NCI-H2107 (cell line): ENCODE measurements at places on chromosomes 5 and 9.

- DNase-seq = no peak
Observed at GRCh38 chr5:93100428-93100827, 480.6 kb downstream of the NR2F1-AS1 start.

- no peak for DNase-seq
Observed at GRCh38 chr9:35864695-35865255, 5.4 kb downstream of the OR13J1 start.

DNA sequence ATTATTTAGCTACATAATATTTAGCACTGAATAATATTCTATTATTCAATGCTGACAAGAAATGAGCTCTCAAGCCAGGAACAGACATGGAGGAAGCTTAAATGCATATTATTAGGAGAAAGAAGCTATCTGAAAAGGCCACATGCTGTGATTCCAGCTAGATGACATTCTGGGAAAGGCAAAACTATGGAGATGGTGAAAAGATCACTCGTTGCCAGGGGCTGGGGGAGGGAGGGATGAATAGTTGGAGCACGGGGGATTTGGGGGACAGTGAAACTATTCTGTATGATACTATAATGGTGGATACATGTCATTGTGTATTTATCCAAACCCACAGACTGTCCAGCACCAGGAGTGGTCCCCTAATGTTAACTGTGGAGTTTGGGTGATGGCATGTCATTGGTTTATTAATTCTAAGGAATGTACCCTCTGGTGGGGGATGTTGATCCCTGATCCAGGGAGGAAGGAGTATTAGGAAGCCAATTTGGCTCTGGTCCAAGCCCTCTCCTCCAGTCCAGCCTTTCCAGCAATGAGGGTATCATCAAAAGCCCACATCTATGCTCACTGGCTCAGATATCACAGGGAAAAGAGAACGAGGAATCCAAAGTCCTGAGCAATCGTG, 162.5 kb downstream of the COL23A1 start:
- no peak for DNase-seq

DNA sequence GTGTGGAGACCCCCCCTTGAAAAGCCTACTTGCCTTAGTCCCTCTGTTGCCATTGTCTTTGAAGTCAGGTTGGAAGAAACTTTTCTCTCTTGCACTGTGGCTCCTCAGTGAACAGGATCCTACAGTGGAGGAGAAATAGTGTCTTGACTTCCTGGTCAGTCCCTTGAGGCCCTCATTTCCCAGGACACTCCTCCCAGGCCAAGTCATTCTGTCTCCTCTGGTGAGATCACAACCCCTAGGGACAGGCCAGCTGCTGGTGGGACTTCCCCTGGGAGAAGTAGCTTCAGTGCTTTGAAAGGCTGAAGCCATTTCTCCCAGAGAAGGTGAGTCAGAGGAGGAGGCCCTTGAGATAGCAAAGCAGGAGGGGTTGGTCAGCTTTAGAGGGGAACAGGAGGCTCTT, 10.1 kb upstream of the GRIA1 start:
- no peak for DNase-seq

DNA sequence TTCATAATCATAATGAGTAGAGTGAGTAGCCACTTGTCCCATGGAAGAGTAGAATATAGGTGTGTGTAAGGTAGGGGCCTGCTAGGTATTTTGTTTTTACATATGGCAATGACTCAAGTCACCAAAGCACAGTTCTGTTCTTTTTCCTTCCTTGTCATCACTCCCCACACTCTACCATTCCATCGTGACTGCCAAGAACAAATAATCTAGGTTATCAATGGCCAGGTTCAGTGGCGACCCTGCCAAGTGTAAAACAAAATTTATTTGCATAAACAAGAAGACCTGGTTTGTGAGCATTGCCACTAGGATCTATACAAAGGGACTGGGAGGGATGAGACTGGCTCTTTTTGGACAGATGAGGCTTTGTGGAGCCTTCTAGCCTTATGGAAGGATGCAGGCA, 55.2 kb upstream of the RANBP3L start:
- DNase-seq = no peak

- peak; percentile 81 for DNase-seq
Observed at GRCh38 chr5:69414885-69415583, at the start of gene MARVELD2. Gene MARVELD2 (plus strand): TSS chr5:69415116. CDS start chr5:69419386, 4,270 bp downstream.

DNA sequence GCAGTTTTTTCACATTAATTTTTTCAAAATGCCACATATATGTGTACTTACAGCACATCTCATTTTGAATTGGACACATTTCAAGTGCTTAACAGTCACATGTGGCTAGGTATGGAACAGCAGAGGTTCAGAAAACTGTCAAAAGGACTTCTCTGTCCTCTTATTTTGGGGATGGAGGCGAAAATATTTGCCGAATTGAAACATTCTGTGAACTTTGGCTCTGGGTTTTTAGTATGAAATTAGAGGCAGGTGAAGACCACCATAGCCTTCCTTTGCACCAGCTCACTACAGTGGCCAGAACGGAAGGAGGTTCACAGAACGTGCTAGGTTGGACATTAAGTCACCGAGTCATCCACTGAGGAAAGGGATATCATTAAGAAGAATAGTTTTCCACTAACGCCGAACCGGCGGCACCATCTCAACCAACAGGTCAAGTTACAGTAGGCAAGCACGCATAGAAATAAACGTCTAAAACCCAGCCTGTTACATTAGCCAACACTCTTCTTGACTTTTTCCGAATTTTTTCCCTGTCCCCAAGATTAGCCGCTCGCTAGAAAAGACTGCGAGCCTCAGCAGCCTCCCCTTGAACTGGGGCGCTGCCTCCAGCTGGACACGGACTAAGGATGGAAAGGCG, 1.8 kb upstream of the TLE4 start:
- no peak for DNase-seq

GRCh38 chr9:70535546-70536323, 121.3 kb upstream of the KLF9 start:
- DNase-seq = no peak

DNA sequence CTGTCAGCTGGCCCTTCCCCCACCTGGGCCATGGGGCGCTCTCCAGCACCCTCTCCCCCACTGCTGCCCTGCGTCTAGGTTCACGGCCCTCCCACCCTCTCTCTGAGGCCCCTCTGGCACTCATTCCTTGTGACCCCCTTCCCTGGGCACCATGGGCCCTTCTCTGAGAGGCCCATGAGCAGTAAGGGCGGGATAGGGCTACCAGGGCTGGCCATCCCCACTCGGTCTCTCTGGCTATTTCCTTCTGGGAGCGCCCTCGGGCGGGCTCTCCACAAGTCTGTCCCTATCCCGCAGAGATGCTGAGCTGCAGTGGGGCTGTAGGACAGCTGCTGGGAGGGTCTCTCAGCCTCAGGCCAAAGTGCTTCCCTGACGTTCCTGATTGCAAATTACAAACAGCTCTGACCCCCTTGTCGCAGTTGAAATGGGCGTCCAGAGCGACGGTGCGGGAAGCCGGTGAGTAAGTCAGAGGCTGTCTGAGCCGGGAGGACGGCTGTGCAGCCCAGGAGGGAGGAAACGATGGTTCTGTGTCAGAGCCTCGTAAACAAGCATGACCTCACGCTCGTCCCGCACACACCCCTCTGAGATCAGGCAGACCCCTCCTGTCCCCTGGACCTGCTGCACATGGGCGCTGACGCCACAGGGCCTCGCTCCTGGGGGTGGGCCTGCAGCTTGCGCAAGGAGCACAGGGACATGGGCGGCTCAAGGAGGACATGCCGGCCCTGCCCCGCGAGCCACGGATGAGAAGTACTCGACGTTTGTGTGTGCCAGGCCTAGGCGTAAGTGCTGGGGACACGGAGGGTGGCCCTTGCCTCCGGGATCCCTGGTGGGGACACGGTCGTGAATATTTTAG, 36.3 kb upstream of the GFPT2 start:
- no peak for DNase-seq

DNA sequence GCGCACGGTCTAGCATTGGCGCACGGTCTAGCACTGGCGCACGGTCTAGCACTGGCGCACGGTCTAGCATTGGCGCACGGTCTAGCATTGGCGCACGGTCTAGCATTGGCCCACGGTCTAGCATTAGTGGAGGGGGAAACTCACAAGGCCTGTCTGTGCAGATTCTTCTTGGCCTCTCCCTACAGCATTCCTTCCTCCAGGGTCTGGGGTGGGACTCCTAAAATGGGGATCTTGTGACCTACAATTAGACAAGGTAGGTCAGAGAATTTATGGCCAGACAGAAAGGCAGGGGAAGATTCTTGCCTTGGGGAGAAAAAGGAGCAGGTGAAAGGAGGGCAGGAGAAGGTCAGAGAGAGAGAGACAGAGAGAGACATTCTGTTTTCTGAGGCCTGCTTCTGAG, 5.4 kb upstream of the GBGT1 start:
- DNase-seq = no peak

DNA sequence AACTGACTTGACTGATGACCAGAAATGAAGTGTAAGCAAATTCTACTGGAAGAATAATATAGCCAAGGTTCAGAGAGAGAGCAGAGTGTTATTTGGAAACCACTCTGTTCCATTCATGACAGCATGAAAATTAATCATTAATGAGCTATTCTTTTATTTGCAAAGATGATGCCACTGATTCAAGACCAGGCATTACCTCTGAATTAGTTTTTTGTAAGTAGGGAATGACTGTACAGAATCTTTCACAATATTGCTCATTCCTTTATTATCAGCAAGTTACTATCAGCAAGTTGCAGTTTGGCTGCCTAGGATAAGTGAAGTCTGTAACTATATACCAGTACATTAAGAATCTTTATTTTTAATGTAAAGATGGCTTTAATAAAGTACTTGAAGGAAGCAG, 75.1 kb upstream of the RGMB start:
- no peak for DNase-seq

- no peak for DNase-seq
Observed at GRCh38 chr9:109012009-109012875, 1.1 kb downstream of the CTNNAL1 start.

DNA sequence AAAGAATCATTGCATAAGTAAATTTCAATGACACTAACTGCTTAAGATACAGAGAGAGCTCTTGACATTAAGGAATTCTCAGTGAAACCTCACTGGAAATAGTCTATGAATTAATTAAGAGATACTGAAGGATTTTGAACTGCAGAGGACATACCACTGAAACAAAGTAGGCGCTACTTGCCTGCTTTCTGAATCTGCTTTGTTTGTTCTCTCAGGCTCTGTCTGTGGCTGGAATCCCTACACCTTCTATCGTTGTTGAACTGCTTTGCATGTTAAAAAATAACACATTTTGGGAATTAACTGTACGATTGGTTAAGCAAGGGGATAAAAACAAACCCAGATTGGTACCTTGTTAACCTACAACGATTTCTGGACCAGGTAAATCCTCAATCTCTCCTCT, 435.2 kb downstream of the PDE4D start:
- DNase-seq = no peak

DNA sequence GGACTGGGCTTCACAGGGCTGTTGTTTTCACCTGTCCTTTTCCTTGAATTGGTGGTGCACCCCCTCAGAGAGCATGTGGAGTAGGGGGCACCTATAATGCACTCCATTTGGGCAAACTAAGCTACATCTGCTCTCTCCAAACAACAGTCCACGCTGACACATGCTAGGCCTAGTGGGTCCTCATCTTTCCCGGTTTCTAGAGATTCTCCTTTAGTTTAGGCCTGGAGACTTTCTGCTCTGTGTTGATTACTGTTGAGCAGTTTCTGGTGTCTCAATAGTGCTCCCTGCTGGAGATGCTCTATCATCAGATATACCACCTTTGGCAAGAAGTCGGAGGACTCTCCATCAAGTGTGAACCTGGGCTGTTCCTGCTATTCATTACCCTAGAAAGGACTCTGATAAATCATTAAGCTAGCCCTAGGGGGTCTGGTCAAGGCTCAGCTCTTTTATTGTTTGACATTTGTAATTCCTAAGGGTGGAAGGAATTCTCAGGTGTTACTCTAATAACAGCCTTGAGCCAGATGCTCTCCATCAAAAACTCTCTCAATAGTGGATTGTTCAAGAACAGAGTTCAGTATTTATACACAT, 64.0 kb upstream of the FYB1 start:
- no peak for DNase-seq

DNA sequence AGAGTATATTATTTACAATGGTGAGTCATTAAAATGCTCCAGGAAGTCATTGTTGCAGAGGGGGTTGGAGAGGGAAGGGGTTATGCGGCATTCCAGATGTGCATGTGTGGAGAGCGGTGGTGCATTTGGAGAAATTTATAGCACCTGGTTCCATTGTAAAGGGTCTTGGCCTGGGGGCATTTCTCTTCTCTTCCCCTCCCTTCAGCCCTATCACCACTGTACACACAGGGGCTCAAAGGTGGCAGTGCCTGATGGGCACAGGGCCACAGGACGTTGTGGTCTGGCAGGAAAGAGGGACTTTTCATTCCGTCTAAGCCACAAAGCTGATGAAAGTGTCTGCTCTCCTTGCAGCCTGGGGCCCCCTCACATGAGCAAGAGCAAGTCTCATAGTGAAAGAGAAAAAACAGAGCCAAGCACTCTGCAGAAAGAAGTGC, 442.4 kb upstream of the ZNF462 start:
- DNase-seq = no peak

GRCh38 chr9:117151716-117152115, 263.1 kb downstream of the ASTN2 start:
- no peak for DNase-seq

- no peak for DNase-seq
Observed at GRCh38 chr5:35436400-35437057, 181.1 kb upstream of the SPEF2 start.

GRCh38 chr5:172504701-172505402, 50.5 kb upstream of the SH3PXD2B start:
- DNase-seq = no peak

DNA sequence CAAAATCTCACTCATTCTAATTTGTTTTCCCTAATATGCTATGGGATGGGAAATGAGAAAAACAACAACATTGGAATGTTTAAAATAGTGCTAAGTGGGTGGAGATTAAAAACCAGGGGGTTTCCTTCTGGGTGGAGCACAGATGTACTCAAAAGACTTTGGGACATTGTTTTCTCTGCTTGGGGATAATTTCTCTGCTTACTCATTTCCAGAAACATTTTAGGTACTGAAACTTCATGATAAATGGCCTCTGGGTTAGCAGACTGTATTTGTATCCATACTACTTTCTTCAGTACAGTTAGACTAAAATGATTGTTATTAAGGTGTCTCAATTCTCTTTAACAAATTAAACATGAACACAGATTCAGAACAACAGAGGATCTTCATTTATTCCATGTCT, 17.4 kb downstream of the ELOVL7 start:
- no peak for DNase-seq

GRCh38 chr5:160959804-160960203, 107.8 kb upstream of the ATP10B start:
- DNase-seq = no peak
